A375 (cell line): ENCODE measurements at places on chromosomes 13 and 19. TPM values are rescaled to one million over a fixed set of nuclear protein-coding genes. Genes with fewer than 3 reads are reported as not detected.

Gene SLC7A9
- total RNA-seq = not detected in 2 replicates

Gene FAM187B
- not detected in 2 replicates for total RNA-seq

Gene CBLC
- total RNA-seq = 0.37 TPM in 1 of 2 replicates, not detected in the other

Gene NALCN
- total RNA-seq = 1.4 and 1.5 TPM in 2 replicates

Gene SLC10A2
- not detected in 2 replicates for total RNA-seq

Gene SEMA6B
- total RNA-seq = 27.4 and 35.0 TPM in 2 replicates

Gene MCEMP1
- 0.27 TPM in 1 of 2 replicates, not detected in the other for total RNA-seq

Gene AP1M2
- total RNA-seq = 4.1 and 5.6 TPM in 2 replicates

Gene KLK14
- 0.85 TPM in 1 of 2 replicates, not detected in the other for total RNA-seq

Gene FCAR
- not detected in 2 replicates for total RNA-seq

Gene DAND5
- 0.38 TPM in 1 of 2 replicates, not detected in the other for total RNA-seq

Gene SCEL
- 0.13 and 0.64 TPM in 2 replicates for total RNA-seq

Gene APLP1
- total RNA-seq = 5.3 and 7.0 TPM in 2 replicates

Gene ZSCAN4
- total RNA-seq = not detected in 2 replicates

Gene PPP1R13L
- 1.6 and 3.7 TPM in 2 replicates for total RNA-seq

Gene VSTM2B
- total RNA-seq = not detected in 2 replicates

Gene CFAP97D2
- not detected in 2 replicates for total RNA-seq

Gene OLFM2
- 0.50 and 0.53 TPM in 2 replicates for total RNA-seq

Gene GJB6
- total RNA-seq = not detected in 2 replicates

Gene ANGPTL8
- total RNA-seq = not detected in 2 replicates

Gene PALM
- total RNA-seq = 4.7 and 5.1 TPM in 2 replicates

Gene LYPD3
- total RNA-seq = 0.85 and 0.94 TPM in 2 replicates

Gene TEAD2
- total RNA-seq = 14.5 and 14.9 TPM in 2 replicates
